ENCODE measurements at places on chromosomes 6 and 20.

DNA sequence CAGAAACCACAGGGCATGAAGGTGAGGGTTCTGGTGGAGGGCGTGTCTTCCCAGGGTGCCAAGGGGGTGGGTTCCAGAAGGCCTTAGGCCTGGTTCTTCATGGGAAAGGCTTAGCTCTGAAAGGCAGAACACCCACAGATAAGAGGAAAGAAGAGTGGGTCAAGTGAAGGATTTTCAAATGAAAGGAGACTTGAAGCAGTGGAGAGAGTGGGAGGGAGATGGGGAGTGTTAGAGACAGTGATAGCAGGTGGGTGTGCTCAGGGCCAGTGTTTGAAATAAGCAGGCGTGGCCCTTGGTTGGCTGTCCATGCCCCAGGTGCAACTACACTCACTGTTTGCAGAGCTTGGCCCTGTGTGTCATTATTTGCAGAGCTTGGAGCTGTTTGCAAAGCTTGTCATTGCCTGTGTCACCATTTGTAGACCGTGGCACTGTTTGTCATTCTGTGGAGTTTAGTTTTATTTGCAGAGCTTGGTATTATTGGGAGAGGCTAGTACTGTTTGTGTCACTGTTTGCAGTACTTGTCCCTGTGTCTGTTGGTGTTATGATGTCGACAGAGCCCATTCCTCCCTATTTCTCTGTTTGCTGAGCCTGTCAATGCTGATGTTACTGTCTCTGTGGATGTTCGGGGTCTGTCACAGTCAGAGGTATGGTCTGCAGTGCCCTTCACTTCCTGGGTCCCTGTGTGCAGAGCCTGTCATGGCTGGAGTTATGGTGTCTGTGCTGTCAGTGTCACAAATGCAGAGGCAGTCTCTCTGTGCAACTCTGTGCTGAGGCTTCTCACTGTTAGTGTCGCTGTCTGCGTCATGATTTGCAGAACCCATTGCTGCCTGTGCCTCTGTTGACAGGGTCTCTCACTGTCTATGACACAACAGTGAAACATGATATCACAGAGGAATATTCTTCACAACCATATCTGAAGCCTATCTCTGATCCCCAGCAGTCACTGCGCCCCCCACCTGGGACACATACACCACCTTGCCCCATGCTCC is 127.7 kb upstream of the LRFN2 start:
- no peak for DNase-seq

DNA sequence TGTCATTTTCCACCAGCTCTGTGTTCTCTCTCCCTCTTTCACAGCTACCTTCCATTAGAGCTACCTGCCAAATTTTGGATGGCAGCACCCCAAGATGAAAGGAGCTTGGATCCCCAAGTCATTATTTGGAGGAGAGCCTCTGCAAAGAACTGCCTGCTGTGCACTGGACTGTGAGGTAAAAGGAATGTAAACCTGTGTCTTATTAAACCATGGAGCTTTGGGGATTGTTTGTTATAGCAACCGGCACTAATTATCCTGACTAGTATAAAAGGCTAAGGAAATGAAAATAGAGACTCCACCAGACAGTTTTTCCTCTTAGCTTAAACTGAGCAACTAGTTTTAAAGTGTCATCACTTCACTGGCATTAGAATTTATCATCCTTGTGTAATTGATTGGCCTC is 191.6 kb upstream of the DTNBP1 start:
- no peak for DNase-seq

- DNase-seq: no peak
Observed at GRCh38 chr6:149363154-149363553, 36.9 kb upstream of the SUMO4 start.

DNA sequence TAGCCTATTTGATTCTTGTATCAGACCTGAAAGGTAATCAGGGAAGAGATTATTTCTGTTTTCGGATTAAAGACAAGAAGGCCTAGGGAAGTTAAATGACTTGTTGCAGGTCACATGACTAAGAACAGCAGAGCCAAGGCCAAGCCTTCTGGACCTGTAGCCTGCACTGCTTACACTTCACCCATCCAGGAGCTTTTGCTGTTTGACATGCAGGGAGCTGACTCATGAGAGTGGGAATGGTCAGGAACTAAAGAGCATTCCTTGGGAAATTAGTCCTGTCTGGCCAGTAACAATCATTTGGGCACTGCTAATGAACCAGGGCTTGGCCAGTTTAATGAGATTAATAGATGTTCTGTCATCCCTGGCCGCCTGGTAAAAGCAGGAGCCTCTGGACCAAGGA is 46.8 kb downstream of the EIF2S2 start:
- no peak for DNase-seq

DNA sequence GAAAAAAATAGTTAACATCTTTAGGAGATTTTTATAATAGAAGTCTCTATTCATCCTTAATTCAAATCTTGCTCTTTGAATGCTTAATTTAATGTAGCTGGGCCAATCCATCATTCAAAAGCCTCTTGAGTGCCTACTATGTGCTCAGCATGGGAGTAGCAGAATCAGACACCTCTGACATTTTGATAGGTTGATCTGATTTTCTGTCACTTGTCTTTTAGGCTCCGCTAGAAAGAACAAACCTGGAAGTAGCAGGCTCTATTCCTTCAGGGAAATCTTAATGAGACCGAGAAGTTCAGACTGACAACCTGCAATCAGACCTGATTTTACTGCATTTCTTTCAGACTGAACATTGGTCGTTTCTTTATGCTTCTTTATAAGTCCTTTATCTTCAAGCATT is 588.6 kb upstream of the MANEA start:
- no peak for DNase-seq

GRCh38 chr6:168315596-168315995 is 4.0 kb downstream of the DACT2 start:
- no peak for DNase-seq

- no peak for DNase-seq
Observed at GRCh38 chr6:113982055-113982550, 11.2 kb upstream of the HDAC2 start.

GRCh38 chr6:16764188-16764950 is 3.1 kb upstream of the ATXN1 start:
- no peak for DNase-seq

DNA sequence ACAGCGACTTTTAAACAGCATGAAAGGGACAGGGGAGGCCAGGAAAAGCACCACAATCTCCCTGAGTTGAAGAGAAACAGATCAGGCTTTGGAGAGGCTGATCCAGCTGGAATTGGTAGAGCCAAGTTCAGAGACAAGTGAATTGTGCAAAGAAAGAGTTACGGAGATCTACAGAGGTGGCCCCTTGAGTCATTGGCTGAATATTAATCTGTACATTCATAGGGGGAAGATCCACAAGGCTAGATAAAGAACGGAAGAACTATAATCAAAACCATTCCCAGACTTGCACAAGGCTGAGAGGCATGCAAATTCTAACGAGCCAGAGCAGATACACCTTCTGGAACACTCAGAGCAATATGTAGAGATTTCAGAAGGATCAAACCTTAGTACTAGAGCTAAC is 14.2 kb upstream of the FOXQ1 start:
- DNase-seq: no peak
